ENCODE measurements at places on chromosomes 7 and 10.

GRCh38 chr7:43112941-43113621 lies 634 bp downstream of the HECW1 start:
- DNase-seq = no peak

DNA sequence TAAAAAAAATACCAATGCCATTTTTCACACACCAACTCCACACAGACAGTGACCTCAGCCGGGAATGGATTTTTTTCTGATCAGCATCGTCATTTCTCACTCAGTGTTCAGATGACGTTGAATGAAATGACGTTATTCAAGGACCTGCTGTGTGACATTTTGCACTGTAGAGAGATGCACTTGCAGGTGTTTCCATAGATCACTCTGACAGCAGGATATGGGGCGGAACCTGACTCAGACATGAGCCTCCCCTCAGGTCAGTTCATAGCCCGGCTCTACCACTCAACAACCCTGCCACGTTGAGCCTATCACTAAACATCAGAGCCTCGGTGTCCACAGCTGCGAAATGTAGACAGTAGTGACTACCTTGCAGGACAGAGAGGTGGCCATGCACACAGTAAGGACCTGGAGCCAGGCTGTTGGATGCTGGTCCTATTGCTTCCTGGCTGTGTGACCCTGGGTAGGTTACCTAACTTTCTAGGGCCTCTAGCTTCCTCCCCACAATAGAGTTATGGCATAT lies 41.4 kb upstream of the ANTXRL start:
- DNase-seq = no peak

- no peak for DNase-seq
Measured at GRCh38 chr10:84185526-84186175, 8.7 kb upstream of the CDHR1 start.

- no peak for DNase-seq
Measured at GRCh38 chr10:110758898-110759297, 112.8 kb upstream of the PDCD4 start.

- no peak for DNase-seq
Measured at GRCh38 chr10:130160775-130161174, 24.6 kb downstream of the GLRX3 start.

- DNase-seq = no peak
Measured at GRCh38 chr7:1624999-1625927, 44.8 kb upstream of the ELFN1 start.

DNA sequence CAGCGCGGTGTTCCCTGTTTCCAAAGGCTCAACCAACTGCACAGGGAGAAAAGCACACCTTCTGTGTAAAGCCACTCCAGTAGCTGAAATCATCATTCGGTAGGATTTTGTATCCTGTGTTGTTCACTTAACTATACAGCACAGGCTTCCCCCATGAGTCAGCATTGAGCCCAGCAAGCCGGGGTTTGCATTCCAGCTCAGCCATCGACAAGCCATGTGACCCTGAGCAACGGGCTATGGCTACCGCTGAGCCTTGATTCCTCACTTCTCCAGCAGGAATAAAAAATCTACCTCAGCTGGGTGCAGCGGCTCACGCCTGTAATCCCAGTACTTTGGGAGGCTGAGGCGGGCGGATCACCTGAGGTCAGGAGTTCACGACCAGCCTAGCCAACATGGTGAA lies 44.1 kb upstream of the ATP6V0A4 start:
- DNase-seq = no peak

DNA sequence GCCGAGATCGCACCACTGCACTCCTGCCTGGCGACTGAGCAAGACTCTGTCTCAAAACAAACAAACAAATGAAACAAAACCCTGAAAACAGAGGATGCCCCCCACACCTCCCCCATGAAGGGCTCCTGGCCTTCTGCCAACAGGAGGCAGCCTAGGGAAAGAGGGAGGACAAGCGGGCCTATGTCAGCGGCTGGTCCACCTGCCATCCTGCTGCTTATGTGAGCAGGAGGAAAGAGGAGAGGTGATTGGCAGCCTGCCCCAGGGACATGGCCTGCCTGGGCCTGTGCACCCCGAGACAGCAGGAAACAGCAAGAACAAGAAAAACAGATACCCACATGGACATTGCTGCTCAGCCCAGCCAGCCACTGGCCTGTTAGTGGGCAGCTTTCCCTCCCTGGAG lies 9.1 kb upstream of the ZNF316 start:
- DNase-seq = no peak

GRCh38 chr7:44307905-44308595 lies 17.3 kb downstream of the CAMK2B start:
- DNase-seq = no peak

- no peak for DNase-seq
Measured at GRCh38 chr7:141686670-141687069, 15.3 kb downstream of the DENND11 start.

GRCh38 chr10:131842351-131843088 lies 58.3 kb upstream of the PPP2R2D start:
- no peak for DNase-seq

GRCh38 chr7:155983176-155983815 lies 171.0 kb upstream of the SHH start:
- DNase-seq = no peak

GRCh38 chr7:150977382-150978125 lies 567 bp downstream of the KCNH2 start:
- DNase-seq = no peak

DNA sequence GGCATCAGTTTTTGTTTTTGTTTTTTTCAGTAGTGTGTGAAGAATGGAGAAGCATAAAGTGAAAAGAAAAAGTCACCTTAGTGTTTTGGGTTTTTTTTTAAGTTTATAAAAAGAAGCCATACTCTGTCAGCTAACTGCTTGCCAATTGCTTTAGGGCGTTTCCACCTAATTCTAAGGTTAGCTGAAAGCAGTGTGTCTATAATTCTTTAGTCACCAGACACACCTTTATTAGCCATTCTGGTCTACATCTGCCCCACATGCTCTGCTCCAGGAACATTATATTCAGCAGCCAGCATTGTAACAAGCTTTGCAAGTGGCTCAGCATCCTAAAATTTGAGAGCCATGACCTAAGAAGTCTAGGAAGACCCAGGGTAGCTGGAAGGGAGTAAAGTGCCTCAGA lies 14.1 kb upstream of the SLC16A12 start:
- DNase-seq = no peak

GRCh38 chr10:80612261-80612660 lies 74.6 kb downstream of the SH2D4B start:
- DNase-seq = no peak

GRCh38 chr10:71625445-71626175 lies 94.0 kb downstream of the C10orf105 start:
- DNase-seq = no peak

- DNase-seq = no peak
Measured at GRCh38 chr10:23192712-23193434, 761 bp downstream of the PTF1A start.

- no peak for DNase-seq
Measured at GRCh38 chr10:78408671-78409472, 375.2 kb downstream of the RPS24 start.

- no peak for DNase-seq
Measured at GRCh38 chr10:99859585-99859984, 77.1 kb downstream of the ABCC2 start.

- DNase-seq = no peak
Measured at GRCh38 chr10:42809676-42810075, 27.1 kb downstream of the BMS1 start.

GRCh38 chr10:26489081-26489480 lies 50.9 kb downstream of the APBB1IP start:
- no peak for DNase-seq

DNA sequence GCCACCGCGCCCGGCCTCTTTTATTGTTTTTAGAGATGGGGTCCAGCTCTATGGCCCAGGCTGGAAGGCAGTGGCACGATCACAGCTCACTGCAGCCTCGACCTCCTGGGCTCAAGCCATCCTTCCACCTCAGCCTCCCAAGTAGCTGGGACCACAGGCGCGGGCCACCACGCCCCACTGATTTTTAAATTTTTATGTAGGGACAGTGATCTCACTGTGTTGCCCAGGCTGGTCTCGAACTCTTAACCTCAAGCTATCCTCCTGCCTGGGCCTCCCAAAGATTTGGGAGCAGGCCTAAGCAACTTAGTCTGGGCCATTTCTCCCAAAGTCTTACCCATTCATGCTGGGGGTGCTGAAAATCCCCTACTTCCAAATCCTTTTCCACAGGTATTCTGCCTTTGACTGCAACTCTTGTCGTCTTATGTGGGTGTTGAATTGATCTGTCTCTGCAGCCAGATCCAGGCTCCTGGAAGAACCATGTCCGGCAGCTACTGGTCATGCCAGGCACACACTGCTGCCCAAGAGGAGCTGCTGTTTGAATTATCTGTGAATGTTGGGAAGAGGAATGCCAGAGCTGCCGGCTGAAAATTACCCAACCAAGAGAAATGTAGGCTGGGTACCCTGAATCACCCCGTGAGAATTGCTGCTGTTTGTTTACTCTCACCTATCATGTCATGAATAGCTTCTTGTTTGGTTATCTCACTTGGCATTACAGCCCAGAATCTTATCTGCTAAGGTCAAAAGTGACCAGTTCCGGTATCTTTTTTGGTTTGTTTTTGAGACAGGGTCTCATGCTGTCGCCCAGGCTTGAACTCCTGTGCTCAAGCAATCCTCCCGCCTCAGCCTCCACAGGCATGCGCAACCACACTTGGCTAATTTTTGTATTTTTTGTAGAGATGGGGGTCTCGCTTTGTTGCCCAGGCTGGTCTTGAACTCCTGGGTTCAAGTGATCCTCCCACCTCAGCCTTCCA lies 1.1 kb downstream of the ZDHHC4 start:
- no peak for DNase-seq

DNA sequence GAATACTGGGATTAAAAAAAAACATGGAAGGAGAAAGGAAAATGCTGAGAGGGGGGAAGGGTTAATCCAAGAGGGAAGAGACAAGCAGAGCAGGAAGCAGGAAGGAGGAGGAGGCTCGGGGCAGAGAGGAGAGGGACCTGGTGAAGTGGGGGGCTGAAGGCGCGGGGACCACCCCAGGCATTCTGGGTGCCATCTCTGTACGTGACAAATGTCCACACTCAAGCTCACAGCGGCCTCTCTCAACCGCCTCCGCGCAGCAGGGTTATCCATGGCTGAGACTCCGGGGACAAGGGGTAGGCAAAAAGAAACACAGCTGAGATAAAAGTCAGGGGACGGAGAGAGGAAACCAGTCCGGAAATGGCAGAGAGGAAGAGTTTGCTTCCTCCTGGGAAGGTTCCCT lies 33.9 kb downstream of the EN2 start:
- DNase-seq = no peak

DNA sequence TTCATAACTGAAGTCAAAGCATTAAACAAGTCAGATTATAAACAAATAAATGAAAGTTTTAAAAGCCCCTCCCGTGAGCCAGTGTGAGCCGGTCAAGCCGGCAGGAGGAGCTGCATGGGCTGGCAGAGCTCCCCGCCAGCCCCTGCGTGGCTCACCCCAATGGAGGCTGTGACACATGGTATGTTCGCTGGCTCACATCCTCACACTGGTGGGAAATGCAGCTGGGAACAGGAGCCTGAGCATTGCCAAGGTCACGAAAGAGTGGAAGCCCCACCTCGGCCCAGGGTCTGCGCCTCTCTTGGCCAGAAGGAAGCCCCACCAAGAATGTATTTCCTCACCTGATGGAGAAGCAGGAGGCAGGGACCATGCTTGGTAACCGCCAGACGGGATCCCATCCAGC lies 261.7 kb upstream of the TCERG1L start:
- DNase-seq = no peak

GRCh38 chr7:6530626-6531491 lies 20.4 kb downstream of the GRID2IP start:
- DNase-seq = peak; percentile 61

DNA sequence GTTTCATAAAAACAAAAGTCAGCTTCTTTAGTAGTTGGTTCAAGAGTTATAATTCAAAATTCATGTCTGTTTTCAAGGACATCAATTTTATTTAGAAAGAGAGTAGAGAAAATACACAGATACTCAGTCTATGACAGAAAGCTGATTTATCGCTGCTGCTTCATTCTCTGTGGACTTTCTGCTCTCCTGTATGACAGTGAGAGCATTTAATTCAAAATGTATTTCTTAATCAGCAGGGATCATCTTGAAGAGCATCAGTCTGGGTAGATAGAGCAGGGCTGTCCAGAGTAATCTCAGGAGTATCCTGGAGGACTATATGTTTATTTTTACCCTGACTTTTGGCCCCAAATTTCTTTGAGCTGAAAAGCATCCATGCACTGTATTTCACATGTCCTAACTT lies 1676.7 kb downstream of the REEP3 start:
- no peak for DNase-seq

DNA sequence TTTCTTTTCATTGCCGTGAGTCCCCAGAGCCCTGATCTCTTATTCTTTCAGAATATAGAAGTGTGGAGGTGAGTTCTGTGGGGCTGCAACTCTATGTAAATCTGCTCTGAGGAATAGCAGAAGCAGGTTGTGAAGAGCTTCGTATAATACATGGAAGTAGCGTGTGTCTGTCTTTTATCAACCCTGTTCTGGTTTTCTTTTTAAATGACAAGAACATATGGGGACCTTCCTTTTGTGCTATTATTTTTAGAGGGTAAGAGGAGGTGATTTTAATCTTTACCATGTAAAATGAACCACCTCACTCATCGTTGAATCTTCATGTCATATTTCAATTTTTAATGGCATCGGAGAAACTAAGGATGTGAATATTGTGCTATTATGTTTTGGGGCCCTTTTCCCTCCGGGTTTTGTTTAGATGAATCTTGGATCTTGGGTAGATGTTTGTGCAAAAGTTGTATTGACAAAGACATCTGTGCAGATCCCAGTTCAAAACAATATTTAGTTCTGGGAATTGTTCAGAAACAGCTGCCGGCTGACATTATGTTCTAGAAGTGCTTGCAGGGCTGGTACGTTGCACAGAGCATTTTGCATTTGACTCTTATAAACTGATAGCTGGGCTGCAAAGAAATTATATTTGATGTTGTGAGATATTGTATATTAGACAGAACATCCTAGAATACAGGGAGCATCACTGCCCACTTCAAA lies 46.7 kb downstream of the PLXDC2 start:
- no peak for DNase-seq

GRCh38 chr7:52285689-52286088 lies 749.7 kb upstream of the POM121L12 start:
- DNase-seq = no peak

DNA sequence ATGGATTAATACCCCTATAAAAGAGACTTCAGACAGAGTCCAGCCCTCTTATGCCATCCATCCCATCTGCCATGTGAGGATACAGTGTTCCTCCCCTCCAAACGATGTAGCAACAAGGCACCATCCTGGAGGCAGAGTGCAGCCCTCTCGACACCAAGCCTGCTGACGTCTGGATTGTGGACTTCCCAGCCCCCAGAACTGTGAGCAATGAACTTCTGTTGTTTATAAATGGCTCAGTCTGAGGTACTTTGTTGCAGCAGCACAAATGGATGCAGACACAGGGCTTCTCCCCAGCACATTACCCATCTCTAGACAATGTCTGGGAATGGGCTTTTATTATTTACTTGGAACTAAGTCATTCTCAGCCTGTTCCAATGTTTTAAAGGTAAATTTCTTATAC lies 195.6 kb downstream of the WDR37 start:
- DNase-seq = no peak

DNA sequence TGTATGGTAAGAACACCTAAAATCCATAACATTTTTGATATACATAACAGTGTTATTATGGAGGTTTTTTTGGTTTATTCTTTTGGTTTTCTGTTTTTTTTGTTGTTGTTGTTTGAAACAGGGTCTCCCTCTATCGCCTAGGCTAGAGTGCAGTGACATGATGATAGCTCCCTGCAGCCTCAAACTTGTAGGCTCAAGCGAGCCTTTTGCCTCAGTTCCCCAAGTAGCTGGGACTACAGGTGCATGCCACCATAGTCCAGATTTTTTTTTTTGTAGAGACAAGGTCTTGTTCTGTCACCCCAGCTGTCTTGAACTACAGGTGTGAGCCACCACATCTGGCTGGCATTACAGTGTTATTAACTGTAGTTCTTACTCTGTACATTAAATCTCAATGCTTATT lies 83.7 kb downstream of the TRIM24 start:
- no peak for DNase-seq

Data from stimulated activated CD8-positive, alpha-beta memory T cell treated with anti-CD3 and anti-CD28 coated beads, Interleukin-2, amount 100 ng/mL, for 48 hours (primary cell).